ENCODE measurements at places on chromosomes 4 and X. TPM values are rescaled to one million over a fixed set of nuclear protein-coding genes. Genes with fewer than 3 reads are reported as not detected.

GRCh38 chr4:185840201-185840600 lies 28.2 kb upstream of the SORBS2 start:
- DNase-seq: no peak

DNA sequence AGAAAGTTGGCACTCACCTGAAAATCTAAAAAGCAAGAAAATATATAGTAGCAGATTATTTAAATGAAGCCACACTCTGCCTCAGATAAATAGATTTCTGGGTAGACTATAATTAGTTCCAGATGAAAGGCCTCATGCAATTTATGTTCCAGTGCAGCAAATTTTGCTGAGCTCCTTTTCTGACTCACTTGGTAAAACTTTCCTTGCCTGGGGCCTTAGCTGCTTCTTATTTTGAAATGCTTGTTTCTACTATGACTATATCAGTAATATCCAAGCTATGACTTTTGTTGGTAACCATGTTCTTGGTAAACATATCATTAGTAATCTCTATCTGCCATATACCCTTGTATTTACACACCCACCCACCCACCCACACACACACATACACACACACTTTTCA lies 961.8 kb downstream of the SH3BGRL start:
- no peak for DNase-seq

DNA sequence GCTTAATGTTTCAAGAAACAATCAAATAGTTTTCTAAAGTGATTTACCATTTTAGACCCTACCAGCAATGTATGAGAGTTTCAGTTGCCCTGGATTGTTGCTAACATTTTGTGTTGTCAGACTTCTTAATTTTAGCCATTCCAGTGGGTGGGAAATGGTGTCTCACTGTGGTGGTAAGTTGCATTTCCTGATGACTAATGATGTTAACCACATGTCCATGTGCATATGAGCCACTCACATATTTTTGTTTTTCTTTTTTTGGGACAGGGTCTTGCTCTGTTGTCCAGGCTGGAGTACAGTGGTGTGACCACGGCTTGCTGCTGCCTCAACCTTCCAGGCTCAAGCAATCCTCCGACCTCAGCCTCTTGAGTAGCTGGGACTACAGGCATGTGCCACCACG lies 48.3 kb downstream of the MED28 start:
- DNase-seq: no peak

GRCh38 chr4:184368290-184368689 lies 106.1 kb downstream of the IRF2 start:
- no peak for DNase-seq

GRCh38 chr4:35500812-35501211 lies 743.5 kb downstream of the ARAP2 start:
- DNase-seq: no peak

DNA sequence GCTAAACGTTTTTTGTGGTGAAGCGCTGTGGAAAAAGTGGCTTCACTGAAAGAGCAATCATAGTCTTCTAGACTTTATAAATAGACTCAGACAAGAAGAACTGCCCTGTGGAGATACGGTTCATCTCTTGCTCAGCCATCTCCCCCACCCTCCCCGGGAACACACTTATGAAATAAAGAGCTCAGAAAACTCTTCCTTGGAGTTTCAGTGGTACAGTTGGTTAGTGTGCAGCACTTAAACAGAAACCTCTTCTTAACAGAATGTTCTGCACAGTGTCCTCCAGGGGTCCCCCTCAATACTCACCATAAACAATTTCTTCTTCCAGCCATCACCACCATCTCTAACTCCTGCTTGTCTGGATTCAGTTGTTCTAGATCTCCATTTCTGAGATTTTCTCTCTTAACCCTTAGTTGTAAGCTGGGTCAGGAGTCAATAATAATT lies 313.0 kb downstream of the ARHGAP10 start:
- DNase-seq: no peak

DNA sequence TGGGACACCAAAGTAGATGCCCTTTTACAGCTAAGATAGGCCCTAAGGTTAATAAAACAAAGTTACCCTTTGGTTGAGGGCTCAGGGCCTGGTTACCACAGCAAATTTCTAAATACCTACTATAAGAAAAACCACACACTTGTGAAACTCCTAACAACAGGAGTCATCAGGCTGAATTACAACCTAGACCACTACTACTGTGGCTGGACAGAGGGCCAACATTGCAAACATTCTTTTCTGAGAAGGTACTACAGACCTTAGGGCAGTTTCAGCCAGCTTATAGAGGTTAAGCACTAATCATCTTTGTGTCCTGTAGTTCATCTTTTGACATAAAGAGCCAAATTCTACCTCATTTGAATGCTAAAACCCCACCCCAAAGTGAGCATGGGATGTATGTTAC lies 504.0 kb downstream of the RAPGEF2 start:
- DNase-seq: no peak

Gene CDX4
- total RNA-seq: not detected
